K562 (cell line): ENCODE measurements at places on chromosomes 16 and 17.

DNA sequence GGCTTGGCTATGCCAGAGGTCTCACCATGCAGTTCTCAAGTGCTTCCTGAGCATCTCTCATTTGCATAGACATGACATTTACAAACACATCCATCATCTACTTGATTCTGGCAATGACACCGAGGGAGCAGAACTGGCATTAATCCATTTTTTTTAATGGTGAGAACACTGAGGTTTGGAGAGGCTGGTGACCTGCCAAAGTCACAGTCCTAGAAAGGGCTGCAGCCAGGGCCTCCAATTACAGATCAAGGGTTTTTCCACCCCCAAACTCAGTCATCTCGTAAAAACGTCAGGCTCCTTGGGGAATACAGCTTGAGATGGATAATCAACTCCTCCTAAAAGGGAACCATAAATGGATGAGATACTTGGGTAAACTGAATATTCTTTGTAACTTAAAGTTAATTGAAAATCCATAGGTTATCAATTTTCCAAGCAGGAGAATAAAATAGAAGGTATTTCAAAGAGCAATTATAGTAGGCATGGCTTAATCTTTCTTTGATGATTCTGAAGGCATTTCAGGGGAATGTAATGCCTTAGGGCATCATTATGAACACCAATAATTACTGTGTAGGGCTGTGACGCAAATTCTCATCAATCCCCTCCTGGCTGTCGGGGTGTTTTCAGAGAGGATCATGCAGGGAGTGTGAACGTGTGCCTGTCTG is 9.4 kb upstream of the MEOX1 start:
- DNase-seq = no peak

GRCh38 chr17:69733171-69734012 is 318.9 kb downstream of the MAP2K6 start:
- no peak for DNase-seq

DNA sequence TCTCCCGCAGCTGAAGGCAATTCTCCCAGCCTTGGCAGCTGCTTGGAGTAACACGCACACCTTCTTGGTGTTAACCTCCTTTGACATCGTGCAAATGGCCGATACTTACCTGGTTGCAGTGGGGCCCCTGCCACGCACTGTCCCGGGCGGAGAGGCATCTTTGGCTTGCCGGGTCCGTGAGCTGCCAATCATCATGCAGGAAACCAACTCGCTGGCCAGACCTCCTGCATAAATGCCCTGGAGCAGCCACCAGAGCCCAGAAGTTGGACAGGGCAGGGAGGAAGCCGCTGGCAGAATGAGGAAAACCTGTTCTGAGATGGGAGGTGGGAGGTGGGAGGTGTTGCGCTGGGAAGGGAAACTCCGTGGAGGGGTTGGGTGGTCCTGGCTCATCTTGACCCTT is 41.7 kb upstream of the CREBBP start:
- DNase-seq = no peak

GRCh38 chr17:48609759-48610281 is 997 bp downstream of the HOXB7 start:
- peak; percentile 43 for DNase-seq

GRCh38 chr16:3282103-3282729 is 1.1 kb upstream of the ZNF263 start:
- no peak for DNase-seq
